Aorta (tissue), 5 donors: ENCODE measurements at places on chromosomes 1 and 21.

DNA sequence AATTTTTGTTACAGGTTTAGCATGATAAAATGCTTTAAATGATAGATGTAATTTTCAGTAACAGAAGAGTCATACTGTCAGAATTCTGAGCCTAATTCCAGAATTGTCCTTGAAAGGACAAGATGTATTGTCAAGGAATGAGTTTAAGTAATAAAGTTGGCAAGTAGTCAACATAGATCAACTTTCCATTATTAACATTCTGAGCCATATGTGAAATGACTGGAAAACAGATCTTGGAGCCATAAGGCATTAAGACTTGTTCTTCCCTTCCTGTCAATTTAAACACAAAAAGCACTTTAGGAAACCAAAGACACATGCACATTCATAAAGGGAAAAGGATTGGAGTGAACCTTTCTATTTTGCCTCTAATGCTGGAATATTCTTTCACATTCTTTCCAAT, 107.0 kb downstream of the ODF2L start:
- no peak for DNase-seq
- no peak overlapping the region for H3K27ac ChIP-seq
- H3K27me3 ChIP-seq, result no peaks in the 10 kb centered on the region
- H3K4me1 ChIP-seq, result no peaks in the 10 kb centered on the region
- no peaks in the 10 kb centered on the region for H3K36me3 ChIP-seq

GRCh38 chr1:83543222-83543973, 455.5 kb downstream of the TTLL7 start:
- H3K36me3 ChIP-seq, result no peaks in the 10 kb centered on the region
- peaks cover 4% of the 10 kb centered on the region for H3K4me1 ChIP-seq
- H3K27me3 ChIP-seq, result no peaks in the 10 kb centered on the region
- H3K27ac ChIP-seq, result no peak overlapping the region
- DNase-seq, result no peak

- no peak overlapping the region for H3K4me3 ChIP-seq
- H3K27me3 ChIP-seq, result no peaks in the 10 kb centered on the region
- DNase-seq, result no peak
- no peak overlapping the region for H3K27ac ChIP-seq
Observed at GRCh38 chr1:31216016-31216415, 23.7 kb downstream of the NKAIN1 start.

- no peaks in the 10 kb centered on the region for H3K4me1 ChIP-seq
- H3K4me3 ChIP-seq, result no peak overlapping the region
- H3K36me3 ChIP-seq, result no peaks in the 10 kb centered on the region
- H3K27me3 ChIP-seq, result no peaks in the 10 kb centered on the region
- DNase-seq, result no peak
Observed at GRCh38 chr1:82947278-82947677, 1051.7 kb downstream of the TTLL7 start.

DNA sequence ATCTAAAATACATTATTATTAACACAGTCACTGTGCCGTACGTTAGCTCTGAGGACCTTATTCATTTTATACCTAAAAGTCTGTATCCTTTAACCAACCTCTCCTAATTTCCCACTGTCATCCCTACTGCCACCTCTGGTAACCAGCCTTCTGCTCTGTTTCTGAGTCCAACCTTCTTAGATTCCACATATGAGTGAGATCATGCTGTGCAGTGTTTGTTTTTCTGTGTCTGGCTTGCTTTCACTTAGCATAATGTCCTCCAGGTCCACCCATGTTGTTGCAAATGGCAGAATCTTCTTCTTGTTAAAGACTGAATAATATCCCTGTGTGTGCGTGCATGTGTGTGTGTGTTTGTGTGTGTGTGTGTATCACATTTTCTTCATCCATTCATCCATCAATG, 64.2 kb downstream of the ETS2 start:
- H3K4me3 ChIP-seq, result no peak overlapping the region
- H3K27me3 ChIP-seq, result no peaks in the 10 kb centered on the region
- H3K27ac ChIP-seq, result no peak overlapping the region
- H3K36me3 ChIP-seq, result no peaks in the 10 kb centered on the region

GRCh38 chr1:16094453-16095158, 21.2 kb upstream of the FAM131C start:
- DNase-seq, result peak; percentile 40
- H3K27ac ChIP-seq, result no peak overlapping the region
- no peaks in the 10 kb centered on the region for H3K4me1 ChIP-seq
- no peak overlapping the region for H3K4me3 ChIP-seq
- no peaks in the 10 kb centered on the region for H3K36me3 ChIP-seq

GRCh38 chr1:9809100-9809510, 14.7 kb downstream of the CLSTN1 start:
- no peak overlapping the region for H3K27ac ChIP-seq
- DNase-seq, result no peak
- H3K4me1 ChIP-seq, result no peaks in the 10 kb centered on the region

GRCh38 chr1:156717351-156717750, 10.9 kb upstream of the METTL25B start:
- H3K27me3 ChIP-seq, result no peaks in the 10 kb centered on the region
- DNase-seq, result no peak
- H3K4me3 ChIP-seq, result no peak overlapping the region
- H3K36me3 ChIP-seq, result peaks cover 2% of the 10 kb centered on the region

DNA sequence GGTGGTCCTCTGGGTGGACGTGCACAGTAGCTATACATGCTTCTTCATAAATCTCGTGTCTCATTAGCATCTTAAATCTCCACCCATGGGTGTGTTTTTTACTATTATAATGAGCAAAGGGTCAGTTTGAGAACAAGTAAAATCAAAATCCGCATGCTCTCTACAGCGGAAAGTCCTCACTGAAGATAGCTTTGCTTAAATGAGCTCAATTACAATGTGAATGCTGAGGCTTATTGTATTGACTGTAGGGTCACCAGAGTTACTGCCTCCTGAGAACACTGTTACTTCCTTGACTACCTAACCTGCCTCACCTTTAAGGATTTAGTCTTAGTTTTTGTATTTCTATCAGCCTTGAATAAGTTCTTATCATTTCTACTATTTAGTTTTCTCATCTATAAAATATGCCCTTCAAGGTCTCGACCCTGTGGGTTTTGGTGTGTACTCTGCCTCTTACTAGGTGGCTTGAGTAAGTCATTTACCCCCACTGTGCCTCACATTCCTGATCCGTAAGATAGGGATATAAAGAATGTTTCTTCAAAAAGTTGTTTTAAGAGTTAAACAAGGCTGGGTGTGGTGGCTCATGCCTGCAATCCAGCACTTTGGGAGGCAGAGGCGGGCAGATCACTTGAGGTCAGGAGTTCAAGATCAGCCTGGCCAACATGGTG, 7.9 kb downstream of the SLAMF7 start:
- no peak overlapping the region for H3K27ac ChIP-seq
- no peak overlapping the region for H3K4me3 ChIP-seq
- H3K27me3 ChIP-seq, result no peaks in the 10 kb centered on the region
- no peaks in the 10 kb centered on the region for H3K4me1 ChIP-seq
- H3K36me3 ChIP-seq, result no peaks in the 10 kb centered on the region

GRCh38 chr21:43376478-43376882, 50.5 kb downstream of the SIK1 start:
- DNase-seq, result no peak
- H3K4me3 ChIP-seq, result no peak overlapping the region
- H3K27me3 ChIP-seq, result no peaks in the 10 kb centered on the region
- no peaks in the 10 kb centered on the region for H3K4me1 ChIP-seq
- H3K27ac ChIP-seq, result no peak overlapping the region

- no peak overlapping the region for H3K27ac ChIP-seq
- DNase-seq, result no peak
- H3K4me3 ChIP-seq, result no peak overlapping the region
- H3K4me1 ChIP-seq, result no peaks in the 10 kb centered on the region
- no peaks in the 10 kb centered on the region for H3K27me3 ChIP-seq
Observed at GRCh38 chr1:39996396-39997004, 41.6 kb downstream of the MFSD2A start.

DNA sequence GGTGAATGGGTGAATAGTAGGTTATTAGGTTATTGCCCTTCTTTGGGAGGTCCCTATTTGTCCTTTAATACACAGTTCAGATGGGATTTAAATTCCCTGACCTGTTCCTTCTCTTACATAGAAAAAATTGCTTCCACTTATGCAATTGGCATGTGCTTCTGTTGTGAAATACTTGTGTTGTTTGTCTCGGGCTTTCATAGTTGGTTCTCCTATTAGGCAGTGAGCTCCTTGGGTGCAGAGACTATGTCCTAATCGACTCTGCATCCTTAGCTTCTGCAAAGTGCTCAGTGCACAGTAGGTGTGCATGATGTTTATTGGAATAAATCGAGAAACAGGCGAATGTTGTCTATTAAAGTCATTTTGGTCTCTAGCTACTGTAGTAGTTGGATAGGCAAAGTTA, 1.3 kb upstream of the PDE4B start:
- no peaks in the 10 kb centered on the region for H3K27me3 ChIP-seq
- H3K27ac ChIP-seq, result no peak overlapping the region
- H3K4me1 ChIP-seq, result no peaks in the 10 kb centered on the region

- H3K4me3 ChIP-seq, result no peak overlapping the region
- H3K27me3 ChIP-seq, result no peaks in the 10 kb centered on the region
- H3K36me3 ChIP-seq, result no peaks in the 10 kb centered on the region
- no peak overlapping the region for H3K27ac ChIP-seq
Observed at GRCh38 chr1:185042737-185043136, 2.6 kb upstream of the RNF2 start.

- no peak for DNase-seq
- H3K27me3 ChIP-seq, result no peaks in the 10 kb centered on the region
- H3K27ac ChIP-seq, result no peak overlapping the region
- no peaks in the 10 kb centered on the region for H3K4me1 ChIP-seq
- H3K4me3 ChIP-seq, result no peak overlapping the region
Observed at GRCh38 chr1:31434101-31434871, 21.3 kb downstream of the SERINC2 start.

GRCh38 chr1:240497908-240498307, 114.0 kb downstream of the GREM2 start:
- H3K4me1 ChIP-seq, result no peaks in the 10 kb centered on the region
- H3K27ac ChIP-seq, result no peak overlapping the region
- no peak for DNase-seq
- no peaks in the 10 kb centered on the region for H3K27me3 ChIP-seq

- DNase-seq, result no peak
- no peaks in the 10 kb centered on the region for H3K27me3 ChIP-seq
- H3K4me3 ChIP-seq, result no peak overlapping the region
- H3K36me3 ChIP-seq, result no peaks in the 10 kb centered on the region
Observed at GRCh38 chr1:245205396-245205795, 50.6 kb downstream of the KIF26B start.

- H3K36me3 ChIP-seq, result peaks cover 12% of the 10 kb centered on the region
- H3K4me3 ChIP-seq, result no peak overlapping the region
- no peak for DNase-seq
- no peaks in the 10 kb centered on the region for H3K4me1 ChIP-seq
Observed at GRCh38 chr1:235442788-235443429, 61.3 kb downstream of the B3GALNT2 start.

GRCh38 chr1:20792196-20792595, 5.1 kb upstream of the HP1BP3 start:
- H3K36me3 ChIP-seq, result no peaks in the 10 kb centered on the region
- H3K4me1 ChIP-seq, result no peaks in the 10 kb centered on the region
- no peak overlapping the region for H3K4me3 ChIP-seq

DNA sequence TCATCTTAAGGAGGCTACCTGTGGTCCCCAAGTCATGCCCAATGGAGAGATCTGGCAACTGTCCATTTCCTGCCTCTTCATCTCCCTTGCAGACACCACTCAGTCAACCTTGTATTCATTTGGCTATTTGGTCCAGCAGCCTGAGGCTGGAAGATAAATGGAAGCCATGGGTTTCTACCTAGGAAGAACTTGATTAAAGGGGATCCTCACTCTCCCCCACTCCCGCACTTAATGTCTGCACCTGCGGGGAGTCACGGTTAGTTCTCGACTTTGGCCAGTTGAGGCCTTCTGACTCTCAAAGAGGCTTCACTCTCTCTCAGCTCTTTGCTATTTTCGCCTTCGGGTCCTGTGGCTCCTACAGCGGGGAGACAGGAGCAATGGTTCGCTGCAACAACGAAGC, 8.4 kb upstream of the ATXN7L2 start:
- no peaks in the 10 kb centered on the region for H3K27me3 ChIP-seq
- no peaks in the 10 kb centered on the region for H3K4me1 ChIP-seq
- H3K27ac ChIP-seq, result no peak overlapping the region
- H3K4me3 ChIP-seq, result no peak overlapping the region
- H3K36me3 ChIP-seq, result no peaks in the 10 kb centered on the region
- no peak for DNase-seq

DNA sequence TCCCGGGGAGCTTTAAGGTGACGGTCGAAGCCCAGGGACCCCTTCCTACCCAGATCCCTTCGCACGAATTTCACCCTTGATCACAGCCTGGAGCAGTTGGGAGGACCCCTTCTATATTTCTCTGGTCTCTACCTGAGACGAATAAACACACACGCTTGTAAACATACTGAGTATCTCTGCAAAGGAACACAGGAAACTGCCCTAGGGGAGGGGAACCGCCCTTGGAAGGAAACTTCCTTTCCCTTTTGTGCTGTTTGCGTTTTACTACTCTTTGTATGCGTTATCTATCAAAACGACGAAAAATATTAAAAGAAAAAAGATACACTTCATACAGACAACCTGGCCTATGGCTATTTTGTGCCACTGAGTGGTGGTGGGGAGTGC, 750 bp downstream of the NECAP2 start:
- no peak for DNase-seq
- H3K36me3 ChIP-seq, result no peaks in the 10 kb centered on the region

GRCh38 chr1:172628401-172628800, 30.5 kb upstream of the FASLG start:
- no peak overlapping the region for H3K27ac ChIP-seq
- no peaks in the 10 kb centered on the region for H3K36me3 ChIP-seq
- DNase-seq, result no peak
- no peak overlapping the region for H3K4me3 ChIP-seq
- no peaks in the 10 kb centered on the region for H3K27me3 ChIP-seq

DNA sequence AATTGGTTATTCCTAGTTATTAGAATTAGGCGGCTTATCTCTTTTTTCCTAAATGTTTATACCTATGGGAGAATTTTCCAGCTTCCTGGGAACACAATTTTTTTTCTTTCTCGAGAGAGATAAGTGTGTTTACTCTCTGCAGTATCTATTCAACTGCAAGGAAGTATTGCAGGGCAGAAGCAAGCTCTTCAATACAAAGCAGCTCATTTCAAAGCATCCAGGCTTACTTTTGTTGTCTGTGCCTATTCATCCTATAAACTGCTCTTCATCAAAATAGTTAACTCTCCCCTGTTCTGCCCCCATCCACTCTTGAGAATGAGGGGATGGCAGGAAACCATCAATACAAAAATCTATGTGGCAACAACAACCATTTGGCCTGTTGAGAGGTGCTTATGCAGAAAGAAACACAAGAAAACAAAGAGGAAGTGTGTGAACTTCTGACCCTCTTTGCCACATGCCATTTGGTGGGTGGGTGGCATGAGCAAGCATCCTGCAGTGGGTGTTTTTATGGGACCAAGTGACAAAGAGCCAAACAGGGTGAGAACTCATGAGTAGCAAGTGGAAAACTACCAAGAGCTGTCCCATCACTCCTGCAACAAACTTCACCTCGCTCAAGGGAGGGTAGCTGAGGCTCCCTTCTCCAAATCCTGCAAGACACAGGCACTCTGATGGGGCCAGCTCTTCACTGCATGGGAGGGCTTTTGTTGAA, 50.6 kb upstream of the MRPS6 start:
- H3K4me1 ChIP-seq, result no peaks in the 10 kb centered on the region
- H3K27me3 ChIP-seq, result no peaks in the 10 kb centered on the region
- H3K4me3 ChIP-seq, result no peak overlapping the region
- H3K27ac ChIP-seq, result no peak overlapping the region
